ENCODE measurements at places on chromosomes 2 and 18.
A peak's percentile ranks its signal among the peaks of the same experiment; 100 is the strongest.

DNA sequence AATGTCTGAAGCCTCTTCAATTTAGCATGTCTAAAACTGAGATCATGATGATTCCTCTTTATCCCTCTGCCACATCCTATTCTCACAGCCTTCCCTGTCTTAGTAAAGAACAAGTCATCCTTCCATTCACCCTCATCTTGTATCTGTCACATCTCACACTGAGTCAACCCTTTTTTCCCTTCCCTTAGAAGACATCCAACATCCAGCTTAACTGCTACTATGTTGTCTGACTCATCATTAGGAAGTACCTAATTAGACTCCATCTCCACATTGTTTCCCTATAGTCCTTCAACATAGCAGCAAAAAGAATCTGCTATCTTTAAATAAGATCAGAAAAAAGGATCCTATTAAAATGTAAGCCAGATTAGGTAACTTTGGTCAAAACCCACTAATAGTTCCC lies 85.2 kb upstream of the GRB14 start:
- no peak for DNase-seq

DNA sequence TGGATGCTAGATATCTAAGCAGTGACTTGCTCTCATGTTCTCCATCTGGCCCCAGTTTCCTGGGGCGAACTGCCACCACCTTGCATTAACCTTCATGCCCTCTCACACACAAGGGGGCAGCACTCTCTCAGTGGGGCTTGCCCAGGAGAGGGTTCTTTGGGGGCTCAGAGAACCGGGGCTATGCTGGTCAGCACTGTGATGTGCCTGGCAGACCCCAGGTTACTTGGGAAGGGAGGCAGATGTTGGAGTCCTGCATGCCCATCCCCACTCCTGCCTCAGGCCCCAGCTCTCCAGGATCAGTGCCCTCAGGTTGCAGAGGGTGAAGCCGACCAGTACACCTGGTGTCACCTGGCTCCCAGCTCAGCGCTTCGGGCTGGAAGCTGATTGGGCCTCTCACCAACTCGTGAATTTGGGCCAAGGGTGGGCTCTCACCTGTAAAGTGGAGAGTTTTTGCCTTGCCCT lies 396.2 kb upstream of the HS6ST1 start:
- DNase-seq = no peak

GRCh38 chr2:11574176-11575046 lies 40.6 kb downstream of the GREB1 start:
- DNase-seq = no peak

GRCh38 chr18:79680100-79680879 lies 687 bp downstream of the CTDP1 start:
- peak; percentile 8 for DNase-seq

Data from NCI-H345 (cell line).